ENCODE measurements at places on chromosomes 7 and 10. TPM values are rescaled to one million over a fixed set of nuclear protein-coding genes. Genes with fewer than 3 reads are reported as not detected.

LIPA gene
- total RNA-seq: 40.3 TPM

GRCh38 chr10:14536241-14537213 is 205.8 kb upstream of the FRMD4A start:
- no peak overlapping the region for H3K27ac ChIP-seq
- no peak overlapping the region for H3K4me3 ChIP-seq
- H3K4me1 ChIP-seq: peaks cover 80% of the 10 kb centered on the region
- peaks cover 82% of the 10 kb centered on the region for H3K36me3 ChIP-seq

DNA sequence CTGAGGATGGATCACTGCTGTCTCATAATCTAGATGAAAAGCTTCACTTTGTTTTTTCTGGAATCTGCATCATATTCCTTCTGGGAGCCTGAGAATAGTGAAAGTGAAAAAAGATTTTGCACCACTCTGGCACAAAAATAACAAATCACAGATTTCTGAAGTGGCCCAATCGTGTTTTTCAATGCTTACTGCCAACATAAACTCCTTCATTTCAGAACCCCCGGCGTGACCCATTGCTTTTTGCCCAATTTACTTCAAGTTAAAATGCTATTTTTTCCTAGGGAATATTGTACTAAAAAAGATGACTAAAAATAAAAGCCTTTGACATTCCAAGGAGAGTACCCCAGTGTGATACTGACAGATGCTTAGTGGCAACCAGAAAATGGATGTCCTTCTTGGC is 53.7 kb upstream of the ANK3 start:
- no peak for DNase-seq
- peaks cover 12% of the 10 kb centered on the region for H3K4me1 ChIP-seq
- H3K27ac ChIP-seq: no peak overlapping the region
- no peaks in the 10 kb centered on the region for H3K27me3 ChIP-seq
- no peak overlapping the region for H3K4me3 ChIP-seq
- H3K36me3 ChIP-seq: no peaks in the 10 kb centered on the region

GRCh38 chr7:13279854-13280435 is 592.5 kb downstream of the ARL4A start:
- H3K36me3 ChIP-seq: no peaks in the 10 kb centered on the region
- H3K4me1 ChIP-seq: no peaks in the 10 kb centered on the region
- no peaks in the 10 kb centered on the region for H3K27me3 ChIP-seq

LDB1 gene
- 83.1 TPM for total RNA-seq

CH25H gene
- not detected for total RNA-seq

BICC1 gene
- 0.08 TPM for total RNA-seq

TMEM140 gene
- 37.1 TPM for total RNA-seq

DNA sequence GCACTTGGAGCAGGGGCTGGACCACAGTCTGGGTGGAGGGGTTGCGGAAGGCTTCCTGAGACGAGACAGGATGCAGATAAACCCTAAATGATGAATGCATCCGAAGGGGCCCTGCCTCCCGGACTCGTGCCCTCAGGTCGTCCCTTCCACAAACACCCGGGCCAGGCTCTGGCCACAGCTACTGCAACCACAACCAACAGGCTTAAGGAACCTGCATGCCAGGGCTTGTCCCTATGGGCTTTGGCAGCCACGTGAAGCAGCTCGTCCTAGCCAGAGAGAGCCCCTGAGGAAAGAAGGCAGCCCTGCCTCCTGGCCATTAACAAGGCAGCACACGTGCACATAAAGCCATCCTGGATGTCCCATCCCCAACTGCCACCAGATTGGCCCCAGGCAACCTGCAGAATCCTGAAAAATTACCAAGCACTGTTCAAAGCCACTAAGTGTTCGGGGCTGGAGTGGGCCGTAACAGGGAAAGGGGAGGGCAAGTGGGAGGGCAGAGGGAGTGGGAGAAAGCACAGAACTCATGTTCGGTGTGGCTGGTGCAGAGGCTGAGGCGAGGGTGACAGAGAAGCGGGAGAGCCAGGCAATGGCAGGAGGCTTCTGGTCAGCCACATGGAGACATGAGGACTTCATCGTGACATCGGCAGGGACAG is 62.7 kb downstream of the MAD1L1 start:
- peaks cover 5% of the 10 kb centered on the region for H3K36me3 ChIP-seq
- H3K27ac ChIP-seq: no peak overlapping the region
- no peak overlapping the region for H3K4me3 ChIP-seq

GNAI1 gene
- total RNA-seq: not detected

GRCh38 chr10:70571636-70572439 is 30.7 kb downstream of the PRF1 start:
- H3K36me3 ChIP-seq: no peaks in the 10 kb centered on the region
- no peak for DNase-seq
- peaks cover 19% of the 10 kb centered on the region for H3K4me1 ChIP-seq
- H3K4me3 ChIP-seq: no peak overlapping the region
- peaks cover 4% of the 10 kb centered on the region for H3K27me3 ChIP-seq

DNA sequence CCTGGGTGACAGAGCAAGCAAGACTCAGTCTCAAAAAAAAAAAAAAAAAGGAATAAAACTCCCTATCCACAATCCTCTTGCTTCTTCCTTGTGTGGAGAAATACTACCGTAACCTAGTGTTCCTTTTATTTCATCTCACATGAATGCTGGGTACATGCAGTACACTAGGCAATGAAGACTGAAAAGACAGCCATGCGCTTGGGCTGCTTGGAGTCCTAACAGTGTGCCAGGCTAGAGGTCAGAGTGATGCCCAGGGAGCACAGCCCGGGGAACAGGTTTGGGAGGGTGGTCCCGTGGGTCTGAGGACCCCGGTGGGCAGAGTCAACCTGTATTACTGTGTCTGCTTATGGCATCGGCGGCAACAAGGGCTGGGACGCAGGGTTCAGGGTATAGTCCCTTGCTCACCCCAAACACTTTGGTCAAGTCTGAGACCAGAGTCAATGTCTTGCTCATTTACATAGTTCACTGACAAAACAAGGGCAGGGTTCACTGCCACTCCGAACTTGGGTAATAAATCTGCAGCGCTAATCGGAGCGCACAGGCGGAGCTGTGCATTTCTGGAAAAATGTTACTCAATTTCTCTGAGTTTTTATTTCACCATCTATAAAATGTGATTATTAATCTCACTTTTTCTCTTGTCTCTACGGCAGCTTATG is 118.0 kb downstream of the CLEC2L start:
- H3K4me3 ChIP-seq: no peak overlapping the region
- no peaks in the 10 kb centered on the region for H3K36me3 ChIP-seq
- no peak for DNase-seq
- no peak overlapping the region for H3K27ac ChIP-seq
- H3K4me1 ChIP-seq: peaks cover 20% of the 10 kb centered on the region

DNA sequence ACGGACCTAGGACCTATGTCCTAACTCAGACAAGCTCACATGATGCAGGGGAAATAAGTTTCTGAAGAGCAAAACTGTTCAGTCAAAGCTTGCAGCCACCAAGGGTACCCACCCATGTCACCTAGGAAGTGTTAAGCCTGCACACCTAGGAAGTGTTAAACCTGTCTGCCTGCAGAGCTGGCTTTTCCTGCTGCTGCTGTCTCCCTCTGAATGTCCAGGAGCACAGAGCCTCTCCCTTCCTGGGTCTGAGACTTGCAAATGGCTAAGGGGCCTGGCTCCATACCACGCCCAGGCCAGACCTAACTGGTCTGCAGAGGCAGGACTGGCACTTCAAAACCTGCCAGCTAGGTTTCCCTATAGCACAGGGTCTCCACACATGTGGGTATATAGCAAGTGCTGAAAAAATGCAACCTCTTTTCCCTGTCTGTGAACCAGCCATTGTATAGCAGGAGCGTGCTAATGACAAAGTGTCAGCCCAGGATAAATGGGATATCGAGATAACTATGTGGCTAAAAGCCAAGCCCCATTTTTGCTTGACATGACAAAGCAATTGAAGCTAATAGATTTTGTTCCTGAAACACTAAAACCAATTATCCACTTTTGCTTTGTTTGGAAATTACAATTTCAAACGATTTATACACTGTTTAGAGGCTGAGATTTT is 1.5 kb downstream of the GDF2 start:
- no peak for DNase-seq
- no peak overlapping the region for H3K27ac ChIP-seq
- no peaks in the 10 kb centered on the region for H3K36me3 ChIP-seq
- no peak overlapping the region for H3K4me3 ChIP-seq
- H3K4me1 ChIP-seq: no peaks in the 10 kb centered on the region

CLEC5A gene
- total RNA-seq: not detected

CAMK1D gene
- 16.7 TPM for total RNA-seq

DNA sequence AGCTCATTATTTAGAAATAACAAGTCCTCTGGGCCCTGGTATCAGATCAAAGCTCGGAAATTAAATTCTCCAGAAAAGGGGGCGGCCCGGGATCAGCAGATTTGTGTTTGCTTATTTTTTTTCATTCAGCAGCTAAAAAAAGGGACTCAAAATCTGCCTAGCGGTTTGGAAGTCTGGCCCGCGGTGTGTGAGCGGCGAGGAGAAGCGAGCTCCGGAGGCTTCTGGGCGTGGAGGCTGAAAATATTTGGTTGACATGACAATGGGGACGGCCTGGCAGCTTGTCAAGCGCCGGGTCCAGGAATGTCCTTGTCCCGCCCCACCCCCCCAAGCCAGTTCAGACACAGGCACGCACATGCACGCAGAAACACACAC is 43.4 kb downstream of the FOXL3 start:
- no peak overlapping the region for H3K4me3 ChIP-seq
- H3K36me3 ChIP-seq: peaks cover 7% of the 10 kb centered on the region
- peaks cover 6% of the 10 kb centered on the region for H3K4me1 ChIP-seq

GRCh38 chr7:114936471-114936870 is 14.6 kb downstream of the MDFIC start:
- peaks cover 49% of the 10 kb centered on the region for H3K36me3 ChIP-seq
- no peak overlapping the region for H3K4me3 ChIP-seq
- H3K27me3 ChIP-seq: no peaks in the 10 kb centered on the region
- H3K4me1 ChIP-seq: peaks cover 52% of the 10 kb centered on the region

DNA sequence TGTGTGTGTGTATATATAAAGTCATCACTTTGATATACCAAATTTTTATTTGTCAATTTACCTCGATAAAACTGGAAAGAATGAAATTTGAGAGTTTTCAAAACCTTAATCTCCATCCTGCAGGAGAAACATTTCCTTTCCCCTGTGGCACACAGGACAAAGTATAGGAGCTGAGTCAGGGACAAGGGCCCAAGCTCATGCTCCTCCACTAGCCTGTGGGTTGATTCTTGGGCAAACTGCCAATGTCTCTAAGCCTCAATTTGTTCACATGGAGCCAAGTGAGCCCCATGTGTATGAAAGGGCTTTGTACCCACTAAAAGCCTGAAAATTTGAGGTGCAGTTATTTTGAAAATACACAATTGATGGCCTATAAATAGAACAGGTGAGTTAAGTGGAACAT is 60.3 kb upstream of the IL6 start:
- DNase-seq: no peak
- H3K27me3 ChIP-seq: peaks cover 14% of the 10 kb centered on the region
- H3K27ac ChIP-seq: no peak overlapping the region
